ENCODE measurements at places on chromosomes 13 and 19. TPM values are rescaled to one million over a fixed set of nuclear protein-coding genes. Genes with fewer than 3 reads are reported as not detected.

GRCh38 chr13:23980160-23980551 lies 82.9 kb upstream of the C1QTNF9B start:
- DNase-seq = peak; percentile 94
- peak overlapping the region; percentile 84 for H3K27ac ChIP-seq
- peaks cover 13% of the 10 kb centered on the region for H3K27me3 ChIP-seq
- H3K4me3 ChIP-seq = peak overlapping the region; percentile 54

The ETV2 gene
- not detected for total RNA-seq

DNA sequence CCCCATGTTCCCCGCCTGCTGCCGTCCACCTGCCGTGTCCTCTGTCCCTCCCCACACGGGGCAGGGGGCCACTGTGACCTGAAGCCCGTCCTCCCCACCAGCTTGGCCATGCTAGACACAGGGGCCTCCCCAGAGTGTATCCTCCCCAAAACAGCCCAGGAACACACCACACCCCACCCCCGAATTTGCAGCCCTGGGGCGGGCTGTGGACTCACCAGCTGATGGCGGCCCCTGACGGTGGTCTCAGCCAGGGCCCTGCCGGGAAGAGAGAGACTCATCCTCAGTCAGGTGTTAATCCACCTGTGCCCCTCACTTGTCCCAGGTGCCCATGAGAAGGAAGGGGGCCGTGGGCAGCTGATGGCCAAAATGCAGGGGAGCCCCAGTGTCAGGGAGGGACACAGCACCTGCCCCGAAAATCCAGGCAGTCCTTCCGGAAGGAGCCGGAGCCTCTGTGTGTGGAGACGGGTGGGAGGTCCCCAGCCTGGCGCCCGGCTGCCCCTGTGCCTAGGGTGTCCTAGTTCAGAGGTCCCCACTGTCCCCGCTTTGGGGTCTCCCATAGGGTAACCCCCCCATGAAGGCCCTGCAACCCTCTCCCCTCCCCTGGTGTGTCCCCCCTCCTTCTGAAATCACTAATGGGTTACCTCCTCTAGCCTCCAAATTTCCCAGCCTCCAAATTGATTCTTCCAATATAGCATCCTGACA lies 39.3 kb upstream of the TCF3 start:
- H3K4me3 ChIP-seq = no peak overlapping the region
- no peak overlapping the region for H3K27ac ChIP-seq
- no peaks in the 10 kb centered on the region for H3K36me3 ChIP-seq

DNA sequence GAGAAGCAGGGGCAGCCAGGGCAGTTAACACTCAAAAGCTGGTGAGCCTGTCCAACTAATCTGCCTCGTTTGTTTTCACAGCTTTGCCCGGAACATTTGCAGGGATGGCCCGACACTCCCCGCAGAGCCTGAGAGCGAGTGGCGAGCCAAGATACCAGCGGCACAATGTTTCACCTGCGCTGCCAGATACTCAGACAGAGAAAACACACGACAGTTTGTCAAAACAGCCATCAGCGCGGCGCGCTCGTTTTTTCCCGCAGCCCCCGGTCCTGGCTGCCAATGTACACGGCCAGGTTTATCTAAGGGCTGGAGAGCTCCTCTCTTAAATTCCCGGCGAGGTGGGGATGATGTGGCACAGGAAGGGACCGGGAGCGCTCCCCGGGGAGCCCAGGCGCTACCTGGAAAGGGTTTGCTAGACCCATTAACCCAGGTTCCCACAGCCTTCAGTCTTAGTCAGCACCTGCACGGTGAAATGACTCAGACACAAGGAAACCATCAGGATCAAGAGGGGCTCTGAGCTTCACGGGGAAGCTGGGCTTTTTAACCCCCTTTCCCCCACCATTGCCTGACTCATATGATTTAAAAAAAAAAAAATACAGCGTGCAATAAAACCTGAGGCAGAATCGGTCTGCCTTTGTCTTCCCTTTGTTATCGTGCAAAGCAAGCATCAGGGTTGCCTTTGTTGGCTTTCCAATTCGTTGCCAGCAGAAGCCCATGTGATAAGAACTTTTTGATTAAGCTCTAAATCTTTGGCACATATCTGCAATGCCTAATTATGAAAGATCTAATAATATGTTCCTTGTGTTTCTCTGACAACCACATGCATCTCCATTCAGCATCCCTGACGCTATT lies 186.2 kb downstream of the EFNB2 start:
- no peaks in the 10 kb centered on the region for H3K36me3 ChIP-seq
- no peak overlapping the region for H3K27ac ChIP-seq
- H3K4me3 ChIP-seq = peak overlapping the region; percentile 24
- DNase-seq = no peak

DNA sequence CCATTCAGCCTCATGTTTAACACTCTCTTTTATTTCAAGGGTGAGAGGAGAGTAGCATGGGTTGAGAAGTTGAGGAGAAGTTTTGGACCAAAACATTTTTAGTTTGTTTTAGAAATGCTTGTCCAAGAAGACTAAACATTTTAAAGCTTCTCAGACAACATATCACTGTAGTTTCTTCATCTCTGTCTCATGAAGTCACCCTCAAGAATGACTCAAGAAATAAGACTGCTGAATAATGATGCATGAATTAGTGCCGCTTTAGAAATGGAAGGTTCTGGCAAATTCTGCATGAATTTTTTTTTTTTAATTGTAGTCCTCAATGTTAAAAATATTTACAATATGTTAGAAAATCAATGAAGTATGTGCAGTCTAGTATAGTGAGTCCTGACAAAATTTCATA lies 422.7 kb upstream of the ARGLU1 start:
- no peaks in the 10 kb centered on the region for H3K4me1 ChIP-seq
- no peak overlapping the region for H3K27ac ChIP-seq
- H3K27me3 ChIP-seq = no peaks in the 10 kb centered on the region
- no peak overlapping the region for H3K4me3 ChIP-seq

The GPR4 gene
- total RNA-seq = 5.6 TPM

DNA sequence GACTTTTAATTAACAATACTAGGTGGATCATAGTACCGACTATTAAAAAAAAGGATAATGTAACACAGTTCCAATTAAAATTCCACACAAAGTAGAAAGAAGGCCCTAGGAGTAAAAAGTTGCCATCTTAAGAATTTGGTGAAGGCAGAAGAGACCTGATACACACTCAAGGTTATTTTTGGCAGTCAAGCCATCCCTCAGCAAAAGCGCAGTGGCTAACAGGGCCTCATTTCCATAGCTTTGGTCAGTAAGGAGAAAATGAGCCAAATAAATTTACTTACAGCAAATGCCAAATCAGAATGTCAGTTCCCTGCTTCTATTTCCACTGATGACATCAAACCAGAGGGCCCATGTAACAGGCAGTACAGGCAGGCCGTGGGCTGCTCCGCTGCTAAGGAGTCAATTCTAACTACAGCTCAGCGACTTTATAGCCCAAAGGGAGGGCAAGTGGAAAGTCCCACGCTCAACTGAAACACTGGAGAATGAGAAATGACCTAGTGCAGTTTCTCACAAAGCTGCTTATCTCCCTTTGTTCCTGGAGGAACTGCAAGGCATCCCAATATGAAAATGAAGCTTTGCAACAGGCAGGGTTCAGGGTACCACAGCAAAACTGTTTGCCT lies 6.3 kb downstream of the ARGLU1 start:
- peaks cover 95% of the 10 kb centered on the region for H3K4me1 ChIP-seq
- no peaks in the 10 kb centered on the region for H3K27me3 ChIP-seq
- H3K4me3 ChIP-seq = no peak overlapping the region
- H3K27ac ChIP-seq = no peak overlapping the region

GRCh38 chr13:28658539-28658795 lies 463 bp upstream of the POMP start:
- H3K36me3 ChIP-seq = peaks cover 34% of the 10 kb centered on the region
- no peak for DNase-seq
- peak overlapping the region; percentile 63 for H3K4me3 ChIP-seq
- H3K4me1 ChIP-seq = peaks cover 54% of the 10 kb centered on the region
- peak overlapping the region; percentile 94 for H3K27ac ChIP-seq
- no peaks in the 10 kb centered on the region for H3K27me3 ChIP-seq

The AMER2 gene
- not detected for total RNA-seq

GRCh38 chr13:110422913-110423688 lies 116.0 kb downstream of the COL4A2 start:
- peaks cover 34% of the 10 kb centered on the region for H3K4me1 ChIP-seq
- peaks cover 3% of the 10 kb centered on the region for H3K27me3 ChIP-seq
- H3K4me3 ChIP-seq = no peak overlapping the region
- H3K27ac ChIP-seq = no peak overlapping the region
- no peak for DNase-seq
- peaks cover 17% of the 10 kb centered on the region for H3K36me3 ChIP-seq

GRCh38 chr19:50567052-50567841 lies 988 bp downstream of the LRRC4B start:
- peaks cover 14% of the 10 kb centered on the region for H3K4me1 ChIP-seq
- no peaks in the 10 kb centered on the region for H3K36me3 ChIP-seq
- peaks cover 75% of the 10 kb centered on the region for H3K27me3 ChIP-seq

- H3K4me3 ChIP-seq = peak within 1 kb of the TSS; percentile 99
- DNase-seq = peak; percentile 92
- H3K27me3 ChIP-seq = no peaks in the 10 kb centered on the region
- H3K4me1 ChIP-seq = peaks cover 45% of the 10 kb centered on the region
Measured at GRCh38 chr19:37905946-37906868, at the start of gene WDR87. Gene WDR87, minus strand, starts transcription at chr19:37906594. Its CDS starts 8,355 bp downstream, at chr19:37898239.

The CASP14 gene
- total RNA-seq = not detected

GRCh38 chr19:10643968-10644259 lies 10.2 kb upstream of the ILF3 start:
- peaks cover 16% of the 10 kb centered on the region for H3K4me1 ChIP-seq
- H3K27ac ChIP-seq = peak overlapping the region; percentile 68
- H3K4me3 ChIP-seq = no peak overlapping the region
- peaks cover 44% of the 10 kb centered on the region for H3K36me3 ChIP-seq

DNA sequence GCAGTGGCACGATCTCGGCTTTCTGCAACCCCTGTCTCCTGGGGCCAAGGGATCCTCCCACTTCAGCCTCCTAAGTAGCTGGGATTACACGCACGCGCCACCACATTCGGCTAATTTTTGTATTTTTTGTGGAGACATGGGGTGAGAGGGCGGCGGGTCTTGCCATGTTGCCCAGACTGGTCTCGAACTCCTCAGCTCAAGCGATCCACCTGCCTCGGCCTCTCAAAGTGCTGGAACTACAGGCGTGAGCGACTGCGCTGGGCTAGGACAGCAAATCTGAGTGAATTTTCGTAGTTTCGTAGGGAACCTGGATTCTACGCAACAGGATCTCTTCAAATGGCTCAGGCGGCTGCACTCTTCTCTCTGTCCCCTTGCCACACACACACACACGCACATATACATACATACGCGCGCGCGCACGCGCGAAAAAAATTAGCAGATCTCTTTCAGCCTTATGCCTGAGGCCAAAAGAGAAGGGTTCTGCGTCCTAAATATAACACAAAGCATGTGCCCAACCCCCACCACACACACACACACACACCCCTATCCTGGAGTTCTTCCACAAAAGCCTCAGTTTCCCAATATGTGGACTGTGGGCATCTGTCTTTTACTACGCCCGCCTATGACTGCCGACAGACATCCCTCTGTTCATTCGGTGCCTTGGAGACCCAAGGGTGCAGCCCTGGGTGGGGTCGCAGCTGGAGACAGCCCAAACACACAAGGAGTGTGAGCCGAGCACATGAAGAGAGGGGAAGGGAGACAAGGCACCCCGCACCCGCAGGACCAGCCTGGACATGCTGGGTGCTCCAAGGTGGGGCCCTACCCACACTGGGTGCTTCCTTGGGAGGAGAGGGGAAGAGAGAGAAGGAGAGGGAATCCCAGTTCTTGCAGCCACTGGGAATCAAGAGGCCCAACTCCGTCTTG lies 616 bp downstream of the PINLYP start:
- H3K4me1 ChIP-seq = peaks cover 21% of the 10 kb centered on the region
- H3K27ac ChIP-seq = peak overlapping the region; percentile 90
- peak; percentile 77 for DNase-seq
- no peaks in the 10 kb centered on the region for H3K27me3 ChIP-seq
- peak overlapping the region; percentile 86 for H3K4me3 ChIP-seq

DNA sequence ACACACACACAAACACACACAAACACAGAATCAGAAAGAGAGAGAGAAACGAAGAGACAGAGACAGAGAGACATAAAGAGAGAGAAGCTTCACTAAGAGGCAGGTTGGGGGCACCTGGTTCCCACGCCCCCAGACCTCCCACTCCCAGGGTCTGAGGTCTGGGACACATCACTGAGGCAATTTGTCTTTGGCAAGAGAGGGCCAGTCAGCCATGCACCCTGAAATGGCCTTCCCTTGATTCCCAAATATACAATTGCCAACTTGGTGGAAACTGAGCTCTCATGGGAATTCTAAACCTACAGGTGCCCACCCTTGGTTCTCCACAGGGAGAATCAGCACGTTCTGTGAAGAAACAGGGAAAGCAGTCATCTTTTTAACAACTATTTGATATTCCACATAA lies 79.5 kb downstream of the COL4A1 start:
- no peak for DNase-seq
- H3K4me1 ChIP-seq = peaks cover 5% of the 10 kb centered on the region
- no peak overlapping the region for H3K4me3 ChIP-seq
- H3K27ac ChIP-seq = peak overlapping the region; percentile 74

The APOC1 gene
- 90.0 TPM for total RNA-seq

DNA sequence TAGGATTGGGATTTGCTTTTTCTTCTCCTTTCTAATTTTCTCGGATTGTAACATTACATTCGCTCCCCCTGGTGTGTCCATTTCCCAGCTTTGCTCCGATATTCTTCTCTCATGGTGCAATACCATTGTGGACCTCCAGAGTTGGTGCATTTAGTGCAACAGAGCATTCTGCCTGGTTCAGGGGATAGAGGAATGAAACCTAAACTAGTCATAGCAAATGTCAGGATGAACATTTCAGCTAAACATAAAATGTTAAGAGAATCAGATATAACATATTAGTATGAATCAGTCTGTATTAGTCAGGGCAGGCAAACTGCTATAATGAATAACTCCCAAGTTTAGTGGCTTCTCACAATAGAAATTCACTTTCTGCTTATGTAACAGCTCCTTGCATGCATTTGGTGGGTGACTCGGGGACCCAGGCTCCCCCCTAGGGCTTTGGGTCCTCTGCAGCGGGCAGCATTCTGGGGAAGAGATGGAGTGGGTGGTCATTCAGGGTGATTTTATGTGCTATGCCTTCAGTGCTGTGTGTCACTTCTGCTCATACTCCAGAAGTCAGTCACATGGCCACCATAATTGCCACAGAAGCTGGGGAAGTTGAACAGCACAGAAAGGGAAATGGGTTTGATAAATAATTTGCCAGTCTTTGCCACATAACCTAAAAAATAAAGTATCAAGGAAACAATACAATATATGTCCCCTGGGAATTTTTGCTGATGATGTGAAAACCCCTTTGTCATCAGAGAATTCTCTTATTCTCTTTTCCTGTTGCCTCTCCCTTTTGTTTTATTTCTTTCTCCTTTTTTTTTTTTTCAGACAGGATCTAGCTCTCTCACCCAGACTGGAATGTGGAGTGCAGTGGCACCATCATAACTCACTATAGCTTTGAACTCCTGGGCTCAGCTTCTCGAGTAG lies 111.0 kb downstream of the HSPH1 start:
- H3K36me3 ChIP-seq = no peaks in the 10 kb centered on the region
- no peak overlapping the region for H3K4me3 ChIP-seq
- no peaks in the 10 kb centered on the region for H3K4me1 ChIP-seq
- H3K27me3 ChIP-seq = peaks cover 7% of the 10 kb centered on the region
- no peak overlapping the region for H3K27ac ChIP-seq

The ZNF296 gene
- total RNA-seq = 7.4 TPM

The MUC16 gene
- total RNA-seq = 0.17 TPM
